ENCODE measurements at places on chromosomes 12 and 14.

- no peak for DNase-seq
Measured at GRCh38 chr12:122979908-122980182, 636 bp upstream of the ARL6IP4 start.

DNA sequence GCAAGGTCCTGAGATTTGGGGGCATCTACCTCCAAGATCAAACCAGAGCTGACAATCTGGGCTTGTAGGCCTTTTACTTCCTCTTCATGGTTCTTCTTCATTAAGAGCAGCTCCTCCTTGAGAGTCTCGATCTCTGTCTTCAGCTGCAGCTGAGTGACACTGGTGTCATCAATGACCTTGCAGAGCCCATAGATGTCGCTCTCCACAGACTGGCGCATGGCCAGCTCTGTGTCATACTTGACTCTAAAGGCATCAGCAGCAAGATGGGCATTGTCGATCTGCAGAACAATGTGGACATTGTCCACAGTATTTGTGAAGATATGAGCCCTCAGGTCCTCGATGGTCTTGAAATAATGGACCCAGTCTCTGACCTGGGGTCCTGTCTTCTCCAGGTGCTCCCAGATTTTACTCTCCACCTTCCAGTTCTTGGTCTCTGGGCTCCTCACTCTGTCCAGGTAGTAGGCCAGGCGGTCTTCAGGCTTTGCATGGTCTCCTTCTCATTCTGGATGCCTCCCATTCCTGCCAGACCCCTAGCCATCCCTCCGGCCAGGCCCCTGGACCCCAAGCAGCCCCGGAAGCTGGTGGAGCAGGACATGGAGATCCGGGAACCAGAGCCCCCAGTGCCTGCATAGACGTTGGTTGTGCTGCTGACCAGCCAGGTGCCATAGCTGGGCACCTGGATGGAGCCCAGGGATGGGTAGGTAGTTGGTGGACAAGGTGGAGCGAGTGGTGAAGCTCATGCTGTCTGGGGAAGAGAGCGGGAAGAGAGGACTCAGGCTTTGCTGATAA lies 141.0 kb downstream of the MSRB3 start:
- DNase-seq = no peak

GRCh38 chr12:25365340-25365730 lies 114.6 kb upstream of the KRAS start:
- no peak for DNase-seq

DNA sequence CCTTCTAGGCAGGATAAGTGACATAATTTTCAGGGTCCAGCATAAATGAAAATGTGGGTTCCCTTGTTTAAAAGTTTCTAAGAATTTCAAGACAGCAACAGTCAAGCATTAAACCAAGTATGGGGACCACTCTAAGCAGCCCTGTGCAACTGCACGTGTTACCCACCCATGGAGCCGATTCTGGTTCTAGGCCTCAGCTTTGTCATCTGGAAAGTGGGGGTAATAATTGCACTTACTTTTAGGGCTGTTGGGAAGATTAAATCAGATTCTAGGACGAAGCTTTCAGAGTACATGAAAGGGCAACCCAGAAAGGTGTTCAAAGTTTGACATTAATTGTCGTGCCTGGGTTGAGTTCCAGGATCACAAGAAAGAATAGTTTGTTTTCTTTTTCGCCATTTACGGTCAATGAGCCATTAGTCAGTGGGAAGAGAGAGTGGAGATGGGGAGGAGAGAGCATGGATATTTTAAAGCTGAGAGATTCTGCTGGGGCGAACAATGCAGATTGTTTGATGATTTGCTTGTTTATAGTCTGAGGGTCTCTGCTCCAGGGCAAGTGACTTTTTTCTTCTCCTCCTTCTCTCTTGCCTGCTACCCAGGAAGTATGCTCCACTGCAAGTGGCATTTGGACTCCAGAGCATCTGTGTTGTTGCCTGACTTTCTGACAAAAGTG lies 10.7 kb upstream of the PPFIBP1 start:
- no peak for DNase-seq

DNA sequence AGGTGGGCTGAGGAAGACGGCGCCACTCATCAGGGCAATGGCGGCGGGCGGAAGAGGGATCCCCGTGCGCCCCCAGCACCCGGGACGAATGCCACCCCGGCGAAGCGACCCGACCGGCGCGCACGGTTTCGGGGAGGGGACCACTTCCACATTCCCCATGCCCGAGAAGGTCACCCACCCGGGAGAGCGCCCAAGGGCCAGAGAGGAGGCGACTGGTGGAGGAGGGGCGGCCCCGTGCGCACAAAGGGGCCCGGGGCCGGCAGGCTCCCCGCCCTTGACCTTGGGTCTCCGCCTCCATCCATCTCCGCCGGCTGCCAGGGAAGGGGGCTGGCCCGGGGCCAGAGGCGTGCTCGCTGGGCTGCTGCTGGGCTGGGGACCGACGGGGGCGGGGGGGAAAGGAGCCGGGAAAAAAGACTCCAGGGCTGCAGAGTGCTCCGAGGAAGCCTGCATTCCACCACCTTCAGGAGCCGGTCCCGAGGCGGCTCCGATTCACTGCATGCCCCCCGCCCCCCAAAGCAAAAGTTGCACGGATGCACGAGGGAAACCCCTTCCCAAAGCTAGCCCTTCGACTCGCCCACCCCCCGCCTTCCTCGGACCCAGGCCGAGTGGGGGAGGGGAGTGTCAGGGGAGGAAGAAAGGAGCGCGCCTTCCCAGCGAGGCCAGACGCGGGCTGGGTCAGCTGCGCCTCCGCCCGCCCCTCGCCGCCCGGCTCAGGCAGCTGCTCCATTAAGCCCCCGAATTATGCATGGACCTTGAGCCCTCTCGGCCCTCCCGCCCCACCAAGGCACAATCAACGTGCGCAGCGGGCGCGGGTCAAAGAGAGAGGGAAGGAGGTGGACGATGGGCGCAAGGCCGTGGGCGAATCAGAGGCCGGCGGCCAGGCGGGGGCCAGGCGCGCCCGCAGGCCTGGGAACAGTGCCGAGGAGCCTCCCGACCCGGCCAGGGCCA lies 26.2 kb downstream of the BCL11B start:
- DNase-seq = no peak

GRCh38 chr14:96863986-96864330 lies 66.8 kb downstream of the VRK1 start:
- no peak for DNase-seq

DNA sequence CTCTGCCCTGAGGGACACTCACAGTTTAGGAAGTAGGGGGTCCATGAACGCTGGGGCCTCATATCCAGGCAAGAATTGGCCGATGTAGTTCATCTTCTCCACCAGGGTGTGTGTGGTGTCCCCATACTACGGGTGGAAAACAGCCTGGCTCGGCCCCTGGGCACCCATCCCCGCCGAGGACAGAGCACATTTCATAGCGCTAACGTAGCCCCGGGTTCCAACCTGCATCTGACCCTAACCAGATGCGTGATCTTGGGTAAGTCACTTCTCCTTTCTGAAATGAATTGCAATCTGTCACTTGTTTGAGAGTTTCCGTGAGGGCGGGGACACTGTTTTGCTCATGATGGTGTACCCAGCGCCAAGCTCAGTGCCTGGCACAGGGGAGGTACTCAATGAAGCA lies 9.0 kb downstream of the HPD start:
- no peak for DNase-seq

GRCh38 chr14:52018252-52018651 lies 28.9 kb downstream of the RTRAF start:
- no peak for DNase-seq

- DNase-seq = no peak
Measured at GRCh38 chr12:75349946-75350345, 15.5 kb downstream of the GLIPR1L1 start.

DNA sequence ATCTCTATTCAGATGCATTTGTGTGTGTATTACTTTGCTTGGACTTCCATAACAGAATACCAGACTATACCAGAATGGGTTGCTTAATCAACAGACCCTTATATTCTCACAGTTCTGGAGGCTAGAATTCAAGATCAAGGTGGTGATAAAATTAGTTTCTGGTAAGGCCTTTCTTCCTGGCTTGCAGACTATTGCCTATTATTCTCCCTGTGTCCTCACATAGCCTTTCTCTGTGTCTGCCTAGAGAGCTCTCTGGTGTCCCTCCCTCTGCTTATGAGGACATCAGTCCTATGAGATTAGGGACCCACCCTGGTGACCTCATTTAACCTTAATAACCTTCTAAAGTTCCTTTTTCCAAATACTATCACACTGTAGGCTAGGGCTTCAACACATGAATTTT lies 106.0 kb downstream of the FAR2 start:
- DNase-seq = no peak

DNA sequence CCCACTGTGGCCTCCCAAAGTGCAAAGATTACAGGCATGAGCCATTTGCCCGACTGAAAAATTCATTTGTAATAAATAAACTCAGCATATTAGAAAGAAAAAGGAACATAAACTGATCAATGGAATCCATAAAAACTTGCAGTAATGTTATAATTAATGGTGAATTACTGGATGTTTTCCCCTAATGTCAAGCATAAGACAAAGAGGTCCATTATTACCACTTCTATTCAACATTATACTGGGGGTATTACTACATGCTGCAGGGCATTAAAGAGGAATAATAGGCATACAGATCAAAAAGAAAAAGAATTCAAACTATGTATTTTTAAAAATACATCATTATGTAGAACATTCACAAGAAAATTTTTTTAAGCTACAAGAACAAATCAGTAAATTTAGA lies 926.8 kb downstream of the LRFN5 start:
- DNase-seq = no peak

GRCh38 chr12:41121374-41121773 lies 66.7 kb upstream of the PDZRN4 start:
- DNase-seq = no peak

- no peak for DNase-seq
Measured at GRCh38 chr12:57965766-57966165, 24.4 kb downstream of the ATP23 start.

GRCh38 chr14:36870776-36871175 lies 209.1 kb downstream of the PAX9 start:
- no peak for DNase-seq

DNA sequence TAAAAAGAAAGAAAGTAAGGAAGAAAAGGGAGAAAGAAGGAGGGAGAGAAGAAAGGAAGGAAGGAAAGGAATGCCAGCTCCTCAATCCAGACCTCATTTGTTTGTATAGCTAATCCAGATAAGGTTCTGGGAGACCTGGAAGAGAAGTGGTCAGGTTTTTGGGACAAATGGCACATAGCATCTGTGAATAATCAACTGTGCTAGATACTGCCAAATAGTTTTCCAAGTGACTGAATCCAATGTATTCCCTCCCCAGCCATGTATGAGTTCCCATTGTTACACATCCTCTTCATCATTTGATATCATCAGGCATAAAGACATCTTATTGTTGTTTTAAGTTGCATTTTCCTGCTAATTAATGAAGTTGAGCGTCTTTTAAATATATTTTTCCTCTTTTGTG lies 18.6 kb upstream of the PTGR2 start:
- DNase-seq = no peak

GRCh38 chr14:52377940-52378339 lies 63.8 kb downstream of the PTGER2 start:
- DNase-seq = no peak

GRCh38 chr14:68789821-68790643 lies 2.8 kb downstream of the ZFP36L1 start:
- DNase-seq = no peak

GRCh38 chr12:22562036-22563028 lies 18.0 kb upstream of the C2CD5 start:
- DNase-seq = no peak

GRCh38 chr12:28313631-28314030 lies 123.4 kb downstream of the CCDC91 start:
- DNase-seq = no peak

- DNase-seq = no peak
Measured at GRCh38 chr12:6827982-6828780, at the start of gene P3H3. Gene P3H3 (plus strand): TSS chr12:6828407. CDS start chr12:6828441, 34 bp downstream.

GRCh38 chr12:46197883-46198282 lies 71.0 kb downstream of the SLC38A1 start:
- no peak for DNase-seq

- DNase-seq = no peak
Measured at GRCh38 chr12:68207276-68207675, 18.3 kb downstream of the IL26 start.

DNA sequence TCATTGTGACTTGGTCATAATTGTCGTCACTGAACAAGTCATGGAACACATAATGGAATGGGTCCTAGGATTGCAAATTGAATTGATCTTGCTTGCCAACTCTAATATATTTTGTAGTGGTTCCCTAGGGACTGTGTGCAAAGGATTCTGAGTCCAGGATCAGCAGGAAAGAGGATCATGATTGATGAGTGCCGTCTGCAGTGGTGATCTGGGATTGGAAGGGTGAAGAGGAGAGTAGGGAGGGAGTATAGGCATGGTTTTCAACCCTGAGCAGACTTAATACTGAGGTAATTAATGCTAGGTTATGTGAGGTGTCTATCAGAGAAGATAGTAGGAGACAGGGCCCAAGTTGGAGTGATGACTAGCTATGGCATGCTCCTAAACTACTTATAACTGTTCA lies 168.9 kb downstream of the ESR2 start:
- DNase-seq = no peak

DNA sequence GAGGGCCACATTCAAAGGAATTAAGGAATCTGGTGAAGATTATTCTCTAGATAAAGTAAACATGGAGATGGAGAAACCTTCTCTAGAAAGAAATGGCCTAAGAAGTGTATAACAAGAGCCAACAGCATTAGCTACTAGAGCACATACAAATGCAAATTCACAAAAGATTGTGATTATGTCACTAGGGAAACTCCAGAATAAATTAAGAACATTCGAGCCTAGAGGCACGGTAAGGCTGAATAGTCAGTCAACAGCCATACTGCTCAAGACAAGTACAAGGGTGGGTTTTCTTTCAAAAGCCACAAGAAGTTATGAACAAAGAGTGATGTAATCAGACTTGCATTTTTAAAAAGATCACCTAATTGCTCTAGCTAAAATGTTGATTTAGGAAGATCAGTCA lies 25.4 kb downstream of the PPP4R3A start:
- DNase-seq = no peak

GRCh38 chr12:109523071-109523470 lies 45.6 kb downstream of the UBE3B start:
- DNase-seq = no peak

DNA sequence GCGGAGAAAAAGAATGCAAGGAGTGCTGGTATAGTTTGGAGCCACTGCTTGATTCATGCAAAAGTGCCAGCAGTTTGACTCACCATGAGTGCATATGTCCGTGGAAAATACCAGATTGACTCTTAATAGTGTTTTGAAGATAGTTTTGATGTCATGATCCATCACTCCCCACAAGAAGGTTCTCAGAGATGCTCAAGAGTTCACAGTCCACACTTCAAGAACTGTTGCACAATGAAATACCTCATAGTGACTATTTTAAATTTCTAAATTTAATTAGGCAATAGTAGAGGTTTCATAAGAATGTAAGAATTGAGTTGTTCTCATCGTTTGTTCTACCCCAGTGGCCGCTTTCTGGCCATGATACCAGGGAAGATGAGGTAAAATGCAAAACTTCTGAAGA lies 286.6 kb upstream of the RGS6 start:
- DNase-seq = no peak

DNA sequence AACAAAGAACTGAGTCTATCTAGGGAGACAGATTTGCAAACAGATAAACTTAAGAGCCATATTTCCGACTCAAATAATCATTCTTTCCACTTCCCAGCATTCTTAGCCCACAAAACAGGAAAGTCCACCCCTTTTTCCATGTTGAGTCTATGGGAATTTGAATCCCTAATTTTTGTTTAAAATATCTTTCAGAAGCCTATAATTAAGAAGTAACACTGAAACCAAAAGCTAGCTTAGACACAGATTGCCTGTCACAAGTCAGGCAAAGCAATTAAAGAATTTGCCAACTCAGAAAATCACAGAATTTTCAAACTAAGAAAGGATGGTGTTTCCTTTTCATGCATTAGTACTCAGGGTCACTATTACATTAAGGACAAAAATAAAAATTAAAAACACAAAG lies 17.0 kb downstream of the ATP2B1 start:
- DNase-seq = no peak

GRCh38 chr12:110756611-110757010 lies 13.9 kb upstream of the PPP1CC start:
- DNase-seq = no peak

All from naive thymus-derived CD8-positive, alpha-beta T cell (primary cell).